ENCODE measurements at places on chromosomes 11 and 22. TPM values are rescaled to one million over a fixed set of nuclear protein-coding genes. Genes with fewer than 3 reads are reported as not detected.

- peak; percentile 75 for ATAC-seq
These were observed 242.3 kb downstream of the SWAP70 start for GRCh38 chr11:9905960-9906791.

HBG1 gene
- total RNA-seq, result not detected

DNA sequence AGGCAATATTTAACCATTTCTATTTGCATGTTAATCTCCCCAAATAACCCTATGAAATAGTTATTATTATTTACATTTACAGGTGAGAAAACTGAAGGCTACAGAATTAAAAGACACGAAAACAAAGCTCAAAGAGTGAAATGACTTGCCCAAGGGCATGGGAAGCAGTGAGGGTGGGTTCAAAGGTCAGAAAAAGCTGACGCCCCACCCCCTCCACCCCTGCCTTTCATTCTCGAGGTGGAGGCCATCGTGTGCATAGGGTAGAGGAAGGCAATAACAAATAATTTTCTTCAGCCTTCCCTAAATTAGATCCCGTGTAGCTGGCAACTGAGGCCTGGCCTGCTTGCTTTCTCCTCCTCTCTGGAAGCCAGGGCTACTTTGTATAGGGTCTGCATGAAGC lies 56.1 kb upstream of the RBFOX2 start:
- no peak for ATAC-seq

- peak; percentile 58 for ATAC-seq
These were observed 5.2 kb downstream of the PCSK7 start for GRCh38 chr11:117226388-117227385.

DNA sequence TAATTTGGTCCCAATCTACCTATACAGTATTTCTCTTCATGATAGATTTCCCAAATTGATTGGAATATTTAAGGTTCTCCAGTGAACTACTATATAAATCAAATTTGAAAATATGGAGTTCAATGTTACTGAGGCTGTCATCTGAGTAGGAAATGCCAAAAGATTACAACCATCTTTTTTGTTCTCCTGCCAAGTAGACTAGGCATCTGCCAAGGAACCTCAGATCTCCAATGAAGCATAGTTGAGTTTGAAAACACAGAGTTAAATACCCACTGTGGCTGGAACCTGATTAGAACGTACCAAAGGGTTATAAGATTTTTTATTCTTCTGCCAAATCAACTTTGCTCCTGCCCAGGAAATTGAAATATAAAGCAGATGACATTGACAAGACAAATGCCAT lies 330.9 kb downstream of the CNTN5 start:
- ATAC-seq, result no peak

SHANK3 gene
- 7.3 TPM for total RNA-seq

DNA sequence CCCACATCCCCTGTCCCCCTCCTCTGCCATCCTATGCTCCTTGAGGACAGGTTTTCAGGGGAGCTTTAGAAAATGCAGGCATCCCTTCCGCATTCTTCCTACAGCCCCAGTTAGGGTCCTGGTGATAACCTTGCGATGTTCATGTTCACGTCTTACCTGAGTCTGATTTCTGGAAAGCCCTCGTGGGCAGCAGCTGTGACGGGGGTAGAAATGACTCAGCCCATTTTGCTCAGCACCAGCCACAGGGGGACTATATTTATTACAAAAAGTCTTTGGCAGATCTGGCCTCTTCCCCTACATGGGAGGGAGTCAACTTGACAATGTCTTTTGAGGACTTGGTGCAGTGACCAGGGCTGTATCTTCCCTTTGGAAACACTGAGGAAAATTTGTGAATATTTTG lies 12.3 kb downstream of the PKNOX2 start:
- no peak for ATAC-seq

CST6 gene
- not detected for total RNA-seq

DNA sequence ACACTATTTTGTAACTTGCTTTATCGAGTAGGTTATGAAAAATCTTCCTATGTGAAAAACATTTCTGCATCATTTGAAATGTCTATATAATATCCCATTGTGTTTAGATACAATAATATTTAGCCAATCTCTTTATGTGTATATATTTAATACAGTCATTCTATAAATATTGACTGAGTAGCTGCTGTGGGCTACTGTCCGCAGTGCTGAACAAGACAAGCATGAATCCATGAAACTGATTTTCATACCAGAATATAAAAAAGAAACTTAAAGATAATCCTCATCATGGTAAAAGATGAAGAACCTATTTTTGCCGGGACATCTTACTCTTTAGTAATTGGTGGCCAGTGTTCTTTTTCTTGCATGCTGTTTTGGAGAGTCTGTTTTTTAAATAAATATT lies 3.6 kb downstream of the PPARA start:
- no peak for ATAC-seq

APOL3 gene
- 35.5 TPM for total RNA-seq

CHRM1 gene
- total RNA-seq, result 0.89 TPM

PACSIN3 gene
- 67.7 TPM for total RNA-seq

DNA sequence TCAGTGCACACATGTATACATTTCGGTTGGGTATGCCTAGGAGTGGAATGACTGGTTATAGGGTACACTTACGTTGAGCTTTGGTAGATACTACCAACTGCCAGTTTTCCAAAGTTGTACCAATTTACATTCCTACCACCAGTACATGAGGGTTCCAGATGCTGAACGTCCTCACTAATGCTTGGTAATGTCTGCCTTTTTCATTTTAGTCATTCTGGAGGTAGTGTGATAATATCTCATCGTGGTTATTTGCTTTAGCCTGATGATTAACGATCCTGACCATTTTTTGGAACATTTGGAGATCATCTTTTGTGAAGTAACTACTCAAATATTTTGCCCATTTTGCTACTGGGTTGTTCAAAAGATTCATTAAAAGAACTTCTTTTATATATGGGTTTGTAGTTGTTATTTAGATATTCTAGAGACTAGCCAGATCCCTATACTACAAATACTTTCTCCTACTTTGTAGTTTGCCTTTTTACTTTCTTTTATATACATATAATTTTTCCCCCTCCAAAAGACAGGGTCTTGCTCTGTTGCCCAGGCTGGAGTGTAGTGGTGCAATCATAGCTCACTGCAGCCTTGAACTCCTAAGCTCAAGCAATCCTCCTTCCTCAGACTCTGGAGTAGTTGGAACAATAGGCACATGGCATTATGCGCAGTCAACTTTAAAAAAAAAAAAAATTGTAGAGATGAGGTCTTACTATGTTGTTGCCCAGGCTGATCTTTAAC lies 62.1 kb downstream of the RBFOX2 start:
- no peak for ATAC-seq

- no peak for ATAC-seq
These were observed 25.8 kb downstream of the ZC3H7B start for GRCh38 chr22:41327124-41327523.

DNA sequence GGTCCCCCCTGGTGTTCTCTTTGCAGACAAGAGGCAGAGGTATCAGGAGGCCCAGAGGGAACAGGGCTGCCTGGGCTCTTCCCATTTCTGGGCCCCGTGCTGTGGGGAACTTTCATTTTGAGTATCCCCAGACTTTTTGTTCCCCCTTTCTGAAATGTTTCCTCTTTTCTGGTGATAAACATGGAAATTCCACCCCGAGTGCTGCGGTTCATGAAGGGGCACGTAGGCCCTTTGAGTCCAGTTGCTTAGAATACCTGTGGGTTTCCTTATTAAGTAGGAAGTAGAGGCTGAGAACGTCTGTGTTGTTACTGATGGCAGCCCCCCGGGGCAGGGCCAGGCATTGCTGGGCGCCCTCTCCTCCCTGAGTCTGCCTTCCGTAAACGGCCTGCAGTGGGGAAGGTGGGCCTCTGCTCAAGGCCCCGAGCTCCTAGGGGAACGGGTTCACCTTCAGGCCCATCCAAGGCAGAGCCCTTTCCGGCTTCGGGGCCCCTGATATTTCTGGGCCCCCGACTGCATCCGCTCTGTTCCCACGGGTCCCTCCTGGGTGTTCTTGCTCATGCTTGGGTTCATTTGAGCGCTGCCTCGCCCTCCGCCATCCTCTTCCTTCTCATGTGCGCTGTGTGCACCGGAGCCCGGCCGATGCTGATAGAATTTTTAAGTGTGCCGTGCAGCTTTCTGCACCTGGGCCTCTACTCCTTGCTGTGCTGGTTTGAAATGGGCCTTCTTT lies 12.0 kb downstream of the TBC1D22A start:
- peak; percentile 25 for ATAC-seq

DNA sequence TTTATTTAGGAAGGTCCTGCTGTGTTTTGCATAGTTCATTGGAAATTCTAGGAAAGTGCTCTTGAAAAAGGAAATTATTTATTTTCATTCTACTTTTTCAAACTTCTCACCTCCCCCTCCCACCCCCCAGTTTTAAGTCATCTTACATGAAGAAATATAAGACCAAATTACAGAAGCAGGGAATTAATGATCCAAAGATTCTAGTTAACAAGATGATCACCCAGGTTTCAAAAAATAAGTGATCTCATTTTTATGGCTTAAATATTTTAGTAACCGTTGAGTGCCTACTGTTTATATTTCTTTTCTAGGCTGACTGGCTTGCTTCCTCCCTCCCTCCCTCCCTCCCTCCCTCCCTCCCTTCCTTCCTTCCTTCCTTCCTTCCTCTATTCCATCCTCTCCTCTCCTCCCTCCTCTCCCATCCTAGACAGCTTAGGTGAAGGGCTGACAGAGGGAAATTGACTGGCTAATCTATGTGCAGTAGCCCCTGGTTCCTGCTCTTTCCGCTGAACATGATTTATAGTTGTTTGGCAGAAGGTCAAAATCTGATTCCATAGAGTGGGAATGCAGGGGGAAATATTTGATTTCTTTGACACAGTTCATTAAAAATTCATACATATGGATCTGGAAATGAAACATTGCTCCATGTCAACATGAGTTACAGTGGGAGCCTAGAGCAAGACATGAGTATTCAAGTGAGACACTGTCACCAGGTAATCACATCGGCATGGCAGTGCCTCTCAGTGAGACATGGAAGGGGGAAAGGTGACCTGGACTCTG lies 123.4 kb downstream of the COMMD9 start:
- ATAC-seq, result no peak

C11orf16 gene
- total RNA-seq, result not detected

Data from gastroesophageal sphincter (tissue), 4 donors.